GM04503 (cell line): ENCODE measurements at places on chromosomes 5 and 9.

DNA sequence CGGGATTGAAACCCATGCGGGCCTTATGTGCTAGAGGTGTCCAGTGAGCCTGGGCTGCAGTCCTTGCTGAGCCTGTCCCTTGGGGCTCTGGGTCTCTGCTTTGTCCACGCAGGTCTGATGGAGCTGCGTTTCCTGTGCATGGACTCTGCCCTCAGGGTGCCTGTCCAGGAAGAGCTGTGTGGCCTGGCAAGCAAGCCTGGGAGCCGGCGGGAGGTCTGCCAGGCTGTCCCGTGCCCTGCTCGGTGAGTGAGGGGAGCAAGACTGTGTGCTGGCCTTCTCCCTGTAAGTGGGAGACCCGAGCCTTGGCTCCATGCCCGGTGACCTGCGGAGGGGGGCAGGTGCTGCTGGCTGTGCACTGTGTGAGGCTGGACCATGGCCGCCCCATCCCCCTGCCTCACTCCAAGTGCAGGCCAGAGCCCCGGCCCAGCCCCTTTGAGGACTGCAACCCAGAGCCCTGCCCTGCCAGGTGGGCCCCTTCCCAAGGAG lies 11.2 kb upstream of the CACFD1 start:
- no peak for DNase-seq

DNA sequence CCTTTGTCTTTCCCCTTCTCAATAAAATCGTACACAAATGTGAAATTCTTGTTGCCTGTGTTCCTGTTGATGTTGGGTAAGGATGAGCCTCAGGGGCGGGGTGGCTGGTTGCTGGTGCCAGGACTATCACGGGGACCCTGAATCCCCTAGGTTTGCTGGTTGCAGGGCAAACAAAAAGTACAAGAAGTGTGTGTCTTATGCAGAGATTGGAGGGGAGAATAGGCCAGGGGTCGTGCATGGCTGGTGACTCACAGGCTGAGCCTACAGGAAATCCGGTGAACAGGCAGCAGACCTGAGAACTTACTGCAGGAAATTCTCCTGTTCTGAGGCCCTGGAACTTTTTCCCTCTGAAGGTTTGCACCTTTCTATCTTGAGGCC lies 5.5 kb downstream of the ANXA2R start:
- no peak for DNase-seq

DNA sequence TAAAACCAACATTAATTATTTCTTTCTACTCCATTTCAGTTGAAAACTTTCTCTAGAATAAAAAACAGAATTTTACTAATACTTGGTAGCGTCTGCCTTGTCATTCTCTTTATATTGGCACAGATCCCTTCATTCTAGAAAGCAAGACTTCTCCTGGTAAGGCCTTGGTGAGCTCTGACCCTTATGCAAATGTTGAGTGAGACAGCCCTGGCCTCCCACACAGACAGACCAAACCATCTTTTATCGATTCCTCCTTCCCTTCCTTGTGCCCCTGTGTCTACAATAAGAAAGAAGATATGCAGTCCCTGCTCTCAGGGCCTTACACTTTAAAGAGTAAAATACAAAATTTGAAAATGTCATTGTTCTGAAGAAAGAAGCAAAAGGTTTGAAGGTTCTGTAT lies 262.2 kb downstream of the EFNA5 start:
- DNase-seq = no peak

DNA sequence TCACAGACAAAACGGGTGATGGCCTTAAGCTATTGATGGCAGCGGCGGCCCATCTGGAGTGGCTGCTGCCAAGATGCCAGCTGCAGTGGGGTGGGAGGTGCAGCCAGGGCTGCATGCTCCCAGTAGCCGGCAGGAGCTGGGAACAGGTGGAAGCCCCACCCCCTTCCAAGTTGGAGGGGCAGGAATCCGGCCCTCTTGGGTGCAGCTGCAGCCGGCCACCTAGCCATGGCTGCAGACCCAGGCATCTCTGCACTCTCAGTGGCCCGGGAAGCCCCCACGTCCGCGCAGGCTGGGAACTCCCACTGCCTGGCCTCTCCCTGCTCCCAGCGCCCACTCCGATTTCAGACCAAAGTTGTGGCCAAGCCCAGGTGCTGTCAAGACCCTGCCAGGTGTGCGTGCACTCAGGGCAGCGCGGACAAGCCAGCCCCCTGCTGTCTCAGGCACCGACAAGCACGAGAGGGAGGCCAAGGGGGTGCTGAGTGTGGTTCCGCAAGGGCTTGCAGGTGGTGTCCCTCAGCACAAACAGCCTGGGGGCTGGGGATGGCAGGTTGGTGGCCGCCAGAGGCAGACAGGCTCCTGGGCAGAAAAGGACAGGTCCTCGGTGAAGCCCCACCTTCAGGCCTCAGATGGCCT lies 115.1 kb upstream of the TSLP start:
- DNase-seq = no peak

DNA sequence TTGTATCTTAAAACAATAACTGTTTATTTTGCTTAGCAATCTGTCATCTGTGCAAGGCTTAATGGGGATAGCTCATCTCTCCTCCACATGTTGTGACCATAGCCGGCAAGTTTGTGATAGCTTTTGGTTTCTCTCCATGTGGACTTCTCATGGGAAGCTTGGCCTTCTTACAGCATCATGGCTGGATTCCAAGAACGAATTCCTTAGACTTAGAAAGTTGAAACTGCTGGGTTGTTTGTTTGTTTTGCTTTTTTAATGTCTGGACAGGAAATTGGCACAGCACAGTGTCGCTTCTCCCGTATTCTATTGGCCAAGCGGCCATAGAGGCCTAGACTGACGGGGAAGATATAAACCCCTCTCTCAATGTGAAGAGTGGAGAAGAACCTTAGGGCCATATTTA lies 61.0 kb upstream of the PRDM9 start:
- DNase-seq = no peak

DNA sequence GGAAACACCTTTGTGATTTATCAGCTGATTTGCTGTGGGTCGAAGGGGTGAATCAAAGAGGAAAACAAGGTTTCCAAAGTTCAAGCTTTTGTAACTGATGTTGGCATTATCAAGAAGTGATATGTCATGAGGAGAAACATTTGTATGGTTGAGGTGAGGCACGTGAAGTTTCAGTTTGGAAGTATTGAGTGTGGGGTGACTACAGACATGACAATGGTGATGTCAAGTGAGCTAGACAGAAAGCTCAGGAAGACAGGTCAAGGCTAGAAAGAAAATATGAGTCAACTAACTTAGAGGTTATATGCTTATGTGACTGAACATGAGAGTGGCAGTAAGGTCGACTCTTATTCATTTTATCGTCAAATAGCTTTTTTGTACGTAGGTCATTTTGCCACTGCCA lies 99.1 kb downstream of the RAB3C start:
- DNase-seq = no peak

DNA sequence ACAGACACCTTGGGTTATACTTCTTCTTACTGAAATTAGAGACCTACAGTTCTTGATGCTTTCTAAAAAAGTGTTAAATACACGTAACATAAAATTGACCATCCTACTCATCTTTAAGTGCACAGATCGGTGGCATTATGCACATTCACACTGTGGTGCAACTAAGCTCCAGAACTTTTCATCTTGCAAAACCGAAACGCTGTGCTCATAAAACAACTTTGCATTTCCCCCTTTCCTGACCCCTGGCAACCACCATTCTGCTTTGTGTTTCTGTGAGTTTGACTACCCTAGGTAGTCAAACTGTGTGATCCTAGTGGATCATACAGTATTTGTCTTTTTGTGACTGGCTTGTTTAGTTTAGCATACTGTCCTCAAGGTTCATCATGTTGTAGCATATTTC lies 3.9 kb downstream of the MVB12B start:
- DNase-seq = no peak

DNA sequence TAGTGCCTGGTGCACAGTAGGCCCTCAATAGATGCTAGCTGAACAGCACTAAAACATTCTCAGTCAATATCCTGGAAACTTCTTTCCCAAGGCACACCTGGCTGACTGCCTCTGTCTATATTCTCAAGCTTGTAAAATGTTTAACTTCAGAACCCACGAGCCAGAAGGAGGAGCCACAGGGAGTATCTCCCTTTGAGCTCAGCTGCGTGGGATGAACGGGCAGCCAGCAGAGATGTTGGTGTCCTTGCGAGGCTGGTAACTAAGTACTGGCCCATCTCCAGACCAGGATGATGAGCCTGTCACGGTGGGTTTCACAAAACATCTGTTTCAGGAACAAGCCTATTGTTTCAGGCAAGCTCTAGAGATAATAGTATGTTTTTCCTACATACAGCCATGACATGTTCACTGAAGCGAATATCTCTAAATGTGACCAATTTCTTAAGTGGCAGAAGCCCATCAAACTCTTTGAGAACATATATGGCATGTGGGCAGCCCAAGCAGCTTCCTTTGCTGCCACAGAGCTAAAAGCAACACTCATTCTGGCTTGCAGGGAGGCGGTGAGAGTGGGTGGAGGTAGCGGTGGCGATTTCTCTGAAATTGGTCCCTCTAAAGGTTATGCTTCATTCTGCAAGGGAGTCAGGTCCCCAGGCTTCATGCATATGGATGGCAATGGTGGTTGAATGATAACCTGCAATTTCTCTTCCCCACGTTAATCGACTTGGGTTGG lies 206.2 kb downstream of the TTLL11 start:
- DNase-seq = no peak

- no peak for DNase-seq
These were observed 974 bp downstream of the CLINT1 start for GRCh38 chr5:157857816-157858526.

GRCh38 chr9:136049491-136050265 lies 45.4 kb downstream of the NACC2 start:
- no peak for DNase-seq

- no peak for DNase-seq
These were observed 151.8 kb upstream of the VLDLR start for GRCh38 chr9:2469681-2470221.

DNA sequence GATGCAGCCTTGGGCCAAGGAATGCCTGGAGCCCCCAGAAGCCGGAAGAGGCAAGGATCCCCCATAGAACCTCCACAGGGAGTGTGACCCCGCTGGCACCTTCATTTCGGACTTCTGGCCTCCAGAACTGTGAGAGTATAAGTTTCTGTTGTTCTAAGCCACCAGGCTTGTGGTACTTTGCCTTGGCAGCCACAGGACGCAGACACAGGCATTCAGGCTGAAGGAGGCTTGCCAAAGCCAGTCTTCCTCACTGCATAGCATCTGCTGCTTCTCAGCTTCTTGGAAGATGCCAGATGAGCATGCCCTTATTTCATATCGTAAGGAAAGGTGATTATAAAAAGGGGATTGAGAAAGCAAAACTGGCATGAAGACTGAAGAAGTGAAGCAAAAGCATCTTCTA lies 61.1 kb upstream of the TAS2R1 start:
- DNase-seq = no peak

GRCh38 chr9:126689027-126689825 lies 75.5 kb downstream of the LMX1B start:
- DNase-seq = no peak

GRCh38 chr9:40914772-40915659 lies 213.5 kb downstream of the FOXD4L6 start:
- no peak for DNase-seq

- DNase-seq = no peak
These were observed 717.1 kb downstream of the SEMA5A start for GRCh38 chr5:8828596-8829322.

DNA sequence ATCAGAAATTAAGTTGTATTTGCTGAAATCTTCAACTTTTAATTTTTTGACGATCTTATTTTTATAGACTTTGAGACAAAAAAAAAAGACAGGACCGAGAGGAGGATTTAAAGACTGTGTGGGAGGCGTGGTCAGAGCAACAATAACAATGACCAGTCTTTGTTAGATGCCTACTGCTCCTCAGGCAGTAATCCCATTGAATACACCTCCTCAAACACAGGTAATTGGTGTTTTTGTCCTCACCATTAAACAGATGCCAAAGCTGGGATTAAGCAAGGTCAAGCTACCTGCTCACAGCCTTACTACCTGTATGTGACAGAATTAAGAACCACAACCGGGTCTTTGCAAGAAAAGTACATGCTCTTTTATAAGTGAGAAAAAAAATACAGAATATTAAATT lies 233.3 kb upstream of the GRAMD2B start:
- no peak for DNase-seq

DNA sequence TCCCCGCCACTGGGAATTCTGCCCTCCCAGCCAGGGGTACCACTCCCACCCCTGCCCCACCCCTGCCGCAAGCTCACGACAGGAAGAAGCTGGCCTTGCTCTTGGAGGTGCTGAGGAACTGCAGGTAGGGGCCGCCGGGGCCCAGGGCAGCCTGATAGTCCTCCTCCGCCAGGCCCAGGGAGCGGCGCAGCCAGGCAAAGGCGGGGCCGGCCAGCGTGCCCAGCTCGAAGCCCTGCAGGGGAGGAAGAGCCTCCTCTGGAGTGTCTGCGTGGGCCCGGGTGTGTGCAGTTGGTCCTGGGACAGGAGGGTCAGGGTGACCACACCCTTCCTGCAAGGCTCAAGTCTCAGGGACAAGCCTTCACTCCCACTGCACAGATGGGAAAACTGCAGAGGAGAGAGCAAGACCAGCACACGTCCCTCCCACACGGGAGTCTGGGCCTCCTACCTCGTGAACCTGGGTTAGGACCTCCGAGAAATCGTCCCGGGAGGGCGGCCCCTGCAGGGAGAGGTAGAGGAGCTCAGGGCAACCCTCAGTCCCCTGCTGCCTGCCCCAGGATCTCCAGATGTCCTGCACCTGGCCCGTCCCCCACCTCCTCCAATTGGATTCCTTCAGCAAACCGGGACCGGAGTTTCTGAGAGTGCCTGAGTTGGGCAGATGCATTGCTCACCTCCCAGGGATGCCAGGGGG lies 2.4 kb downstream of the PIP5KL1 start:
- no peak for DNase-seq

GRCh38 chr5:73183481-73183891 lies 10.5 kb downstream of the TMEM174 start:
- no peak for DNase-seq

- no peak for DNase-seq
These were observed 38.2 kb upstream of the FYB1 start for GRCh38 chr5:39257554-39257953.

GRCh38 chr9:6409811-6410210 lies 3.2 kb upstream of the UHRF2 start:
- no peak for DNase-seq
